ENCODE measurements at places on chromosomes 2 and 18.

- no peak for DNase-seq
Observed at GRCh38 chr2:200300638-200301314, 5.7 kb upstream of the SPATS2L start.

- DNase-seq: no peak
Observed at GRCh38 chr18:10269261-10269660, 185.2 kb upstream of the APCDD1 start.

- no peak for DNase-seq
Observed at GRCh38 chr2:94994063-94994913, 31.2 kb upstream of the MAL start.

DNA sequence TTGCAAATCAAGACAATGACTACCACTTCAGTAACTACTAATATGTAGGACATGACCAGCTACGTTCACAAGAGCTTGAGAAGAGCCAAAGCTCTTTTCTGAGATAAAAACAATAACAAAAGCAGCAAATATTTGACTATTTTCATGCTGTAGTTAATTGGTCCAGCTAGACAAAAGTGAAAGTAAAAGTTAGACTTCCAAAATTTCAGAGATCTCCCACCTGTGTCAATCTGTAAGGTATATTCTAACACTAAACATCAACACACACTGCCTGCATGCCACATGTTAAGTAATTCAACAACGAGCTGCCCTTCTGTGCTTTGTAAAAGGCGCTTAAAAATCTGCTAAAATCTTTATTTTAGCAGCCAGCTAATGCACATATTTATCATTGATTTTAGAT is 185.9 kb downstream of the SLC39A10 start:
- DNase-seq: no peak

GRCh38 chr2:180799141-180799540 is 181.3 kb upstream of the UBE2E3 start:
- no peak for DNase-seq

DNA sequence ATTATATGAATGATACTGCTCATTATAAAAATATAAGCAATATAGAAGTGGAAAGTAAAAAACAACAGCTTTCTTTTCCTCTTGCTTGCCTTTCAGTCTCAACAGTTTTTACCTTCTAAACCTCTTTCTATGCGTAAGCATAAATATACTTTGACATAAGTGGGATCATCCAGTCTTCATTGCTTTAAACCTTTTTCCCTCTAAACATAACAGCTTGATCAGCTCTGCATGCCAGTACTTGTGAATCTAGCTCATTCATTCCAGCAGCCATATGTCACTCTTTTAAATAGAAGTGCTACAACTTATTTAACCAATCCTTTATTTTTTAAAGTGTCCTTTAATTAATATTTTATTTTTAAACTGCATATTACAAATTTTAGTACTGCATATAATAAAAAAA is 88.1 kb downstream of the TTC27 start:
- no peak for DNase-seq

GRCh38 chr18:13461936-13462335 is 243.4 kb downstream of the LDLRAD4 start:
- no peak for DNase-seq

DNA sequence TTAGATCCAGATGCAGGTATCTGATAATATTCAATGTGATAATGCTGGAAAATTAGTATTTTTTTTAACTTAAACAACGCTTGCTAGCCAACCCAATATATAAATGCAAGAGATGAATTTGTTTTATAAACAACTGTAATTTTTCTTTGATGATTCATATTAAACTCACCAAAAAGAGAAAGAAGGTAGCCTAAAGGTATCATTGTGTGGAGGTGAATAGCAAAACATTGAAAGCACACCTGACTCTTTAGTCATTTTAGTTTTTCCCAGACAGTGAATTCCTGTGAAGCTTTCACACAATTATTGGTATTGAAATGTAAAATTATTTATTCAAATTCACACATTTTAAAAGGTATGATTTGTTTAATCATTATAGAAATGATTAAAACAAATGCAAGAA is 424.0 kb downstream of the NR4A2 start:
- DNase-seq: no peak

DNA sequence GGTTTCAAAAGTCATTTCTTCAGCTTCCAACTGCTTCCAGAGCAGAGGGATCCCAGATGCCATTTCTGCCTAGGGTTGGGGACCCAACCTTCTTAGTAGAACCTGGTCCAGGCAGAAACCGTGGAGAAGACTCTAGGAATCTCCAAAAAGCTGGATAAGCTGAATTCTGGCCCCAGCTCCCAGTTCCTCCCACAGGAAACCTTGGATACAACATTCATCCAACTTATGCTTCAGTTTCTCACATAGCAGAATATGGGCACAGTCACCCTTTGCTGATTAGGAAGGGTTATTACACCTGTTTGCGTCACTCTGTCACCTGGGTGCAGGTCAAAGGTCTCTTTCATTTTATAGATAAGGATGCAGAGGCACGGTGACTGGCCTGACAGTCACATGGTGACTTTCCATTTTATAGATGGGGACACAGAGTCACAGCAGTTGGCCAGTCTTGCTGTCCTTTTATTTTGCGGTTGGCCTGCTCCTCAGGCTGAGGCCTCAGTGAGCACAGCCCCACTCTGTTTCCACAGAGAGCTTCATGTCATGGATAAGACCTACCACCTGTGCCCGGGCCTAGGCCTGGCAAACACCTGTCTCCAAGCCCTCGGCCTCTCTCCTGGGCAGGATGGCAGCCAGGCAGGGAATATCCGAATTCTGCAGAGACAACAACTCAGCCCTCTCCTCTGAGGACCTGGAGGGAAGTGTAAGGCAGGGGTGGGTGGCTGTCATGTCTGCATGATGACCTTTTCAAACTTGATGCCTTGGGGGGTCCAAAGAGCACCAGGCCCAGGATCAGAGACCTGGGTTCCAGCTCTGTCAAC is 148.8 kb downstream of the SMAD7 start:
- no peak for DNase-seq

GRCh38 chr2:111663471-111664274 is 220.3 kb downstream of the ANAPC1 start:
- DNase-seq: no peak

DNA sequence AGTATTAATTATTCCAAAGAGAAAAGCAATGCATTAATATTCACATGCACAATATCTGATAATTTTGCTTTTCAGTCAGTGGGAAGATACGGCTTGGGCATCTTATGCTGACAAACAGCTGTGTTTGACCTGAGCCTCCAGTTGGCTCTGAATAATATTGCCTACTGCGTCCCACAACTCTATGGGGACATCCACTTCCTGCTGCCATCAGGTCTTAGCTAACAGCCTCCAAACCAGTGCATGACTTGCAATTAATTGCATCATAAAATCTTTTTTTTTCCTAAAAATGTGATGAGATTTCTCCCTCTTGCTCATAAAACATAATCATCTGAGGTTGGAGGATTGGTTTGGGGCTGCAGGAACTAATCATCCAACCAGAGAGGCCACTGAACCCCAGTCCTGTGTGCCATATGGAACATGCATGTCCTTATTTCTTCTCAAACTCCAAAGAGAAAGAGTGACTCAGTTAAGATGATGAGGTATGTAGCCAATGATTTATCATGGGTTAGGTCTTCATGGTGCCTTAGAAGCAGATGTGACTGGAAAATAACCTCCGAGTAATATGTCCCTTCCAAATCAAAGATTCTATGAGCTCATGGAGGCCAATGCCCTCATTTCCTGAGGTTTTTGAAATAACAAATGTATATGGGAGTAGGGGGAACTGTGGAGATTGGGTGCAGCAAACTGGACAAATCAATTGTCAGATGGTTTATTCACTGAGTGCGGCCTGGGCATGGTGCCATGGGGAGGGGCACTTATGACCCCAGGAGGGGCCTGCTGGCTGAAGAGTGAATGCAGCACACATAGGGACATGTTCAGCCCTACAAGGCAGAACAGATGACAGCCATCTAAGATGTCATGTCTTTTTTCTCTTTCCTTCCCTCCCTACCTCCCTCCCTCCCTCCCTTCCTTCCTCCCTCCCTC is 39.4 kb downstream of the EDAR start:
- no peak for DNase-seq

DNA sequence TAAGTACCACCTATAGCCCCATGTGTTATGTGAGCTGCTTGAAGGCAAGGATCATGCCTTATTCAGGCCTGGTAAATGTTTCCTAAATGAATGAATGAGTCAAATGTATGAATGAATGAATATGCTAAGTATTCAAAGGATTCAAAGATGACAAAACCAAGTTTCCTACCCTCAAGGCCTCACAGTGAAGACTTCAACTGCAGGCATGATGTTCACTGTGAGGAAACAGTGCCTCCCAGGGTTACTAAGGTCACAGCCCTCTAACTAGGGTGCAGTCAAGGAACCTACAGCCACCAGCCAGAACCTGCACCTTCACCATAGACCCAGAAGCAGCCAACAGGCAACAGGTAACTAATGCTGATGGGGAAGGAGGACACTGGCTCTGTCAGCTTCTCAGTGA is 69.3 kb downstream of the SUMO1 start:
- no peak for DNase-seq

- no peak for DNase-seq
Observed at GRCh38 chr2:233241803-233242202, 9.7 kb upstream of the ATG16L1 start.

GRCh38 chr2:110115291-110116032 is at the start of gene MALL:
Gene MALL, minus strand, starts transcription at chr2:110115822. Its CDS starts 30 bp downstream, at chr2:110115792.
- peak; percentile 56 for DNase-seq

DNA sequence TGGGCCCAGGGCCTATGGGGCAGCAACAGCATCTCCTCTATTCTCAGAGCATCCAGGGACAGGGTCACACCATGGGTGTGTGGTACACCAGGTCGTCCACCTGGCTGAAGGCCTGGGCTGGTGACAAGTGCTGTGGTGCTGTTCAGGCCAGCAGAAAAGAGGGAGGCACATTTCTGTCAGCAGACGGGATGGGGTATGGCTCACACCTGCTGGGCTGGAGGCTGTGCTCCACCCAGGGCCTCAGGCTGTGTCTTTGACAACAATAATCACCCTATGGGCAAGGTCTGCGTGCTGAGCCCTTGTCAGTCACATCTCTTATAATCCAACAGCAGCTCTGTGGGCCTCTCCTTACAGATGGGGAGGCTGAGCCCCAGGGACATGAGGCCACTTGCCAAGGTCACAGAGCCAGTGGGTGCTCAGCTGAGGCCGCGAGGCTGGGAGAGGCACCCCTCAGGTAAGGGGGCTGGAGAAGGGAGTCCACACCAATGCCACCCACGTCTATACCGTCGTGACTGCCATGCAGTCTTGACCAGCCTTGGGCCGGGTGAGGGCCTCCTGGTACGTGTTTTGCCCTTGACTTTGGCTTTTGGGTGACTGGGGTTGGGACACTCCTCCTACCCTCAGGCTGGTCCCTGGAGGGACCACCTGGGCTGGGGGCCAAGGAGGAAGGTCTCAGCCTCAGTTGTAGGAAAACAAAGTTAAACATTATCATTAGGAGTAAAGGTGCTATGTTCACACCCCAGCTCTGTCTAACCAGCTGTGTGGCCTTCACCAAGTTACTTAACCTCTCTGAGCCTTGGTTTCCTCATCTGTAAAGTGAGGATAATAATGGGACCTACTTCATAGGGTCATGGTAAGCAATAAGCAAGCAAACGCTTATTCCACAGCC is 5.6 kb upstream of the HS6ST1 start:
- no peak for DNase-seq

- DNase-seq: no peak
Observed at GRCh38 chr2:203533676-203534591, 1.2 kb downstream of the RAPH1 start.

DNA sequence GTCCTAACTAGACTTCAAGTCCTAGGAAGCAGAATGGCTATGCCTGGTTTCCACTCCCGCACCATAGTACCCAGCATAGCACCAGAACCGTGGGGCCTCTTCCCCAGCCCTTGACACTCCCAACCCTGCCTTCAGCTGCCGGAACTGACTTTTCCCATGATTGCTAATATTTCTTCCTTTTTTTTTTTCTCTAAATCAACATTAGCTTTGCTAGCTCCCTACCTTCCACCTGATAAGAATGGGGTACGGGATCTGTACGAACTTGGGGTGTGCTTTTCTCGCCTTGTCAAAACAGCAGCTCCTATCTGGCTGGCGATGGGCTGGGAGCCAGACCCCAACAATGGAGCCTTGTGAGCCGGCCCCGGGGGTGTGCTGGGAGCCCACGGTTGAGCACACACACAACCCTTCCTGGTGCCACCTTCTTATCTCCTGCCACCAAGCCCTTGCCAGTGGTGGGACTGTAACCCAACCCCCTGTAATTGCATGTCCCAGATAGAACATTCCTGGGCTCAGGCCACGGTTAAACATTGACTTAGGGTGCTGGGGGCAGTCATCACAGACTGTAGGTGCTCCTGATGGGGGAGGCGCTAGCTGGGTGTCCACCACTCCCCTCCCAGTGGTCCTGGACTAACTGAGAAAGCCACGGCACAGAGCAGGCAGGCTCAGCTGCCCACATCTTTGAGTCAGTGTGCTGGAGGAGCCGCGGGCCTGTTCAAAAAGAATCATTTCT is 213.0 kb upstream of the HAAO start:
- no peak for DNase-seq

DNA sequence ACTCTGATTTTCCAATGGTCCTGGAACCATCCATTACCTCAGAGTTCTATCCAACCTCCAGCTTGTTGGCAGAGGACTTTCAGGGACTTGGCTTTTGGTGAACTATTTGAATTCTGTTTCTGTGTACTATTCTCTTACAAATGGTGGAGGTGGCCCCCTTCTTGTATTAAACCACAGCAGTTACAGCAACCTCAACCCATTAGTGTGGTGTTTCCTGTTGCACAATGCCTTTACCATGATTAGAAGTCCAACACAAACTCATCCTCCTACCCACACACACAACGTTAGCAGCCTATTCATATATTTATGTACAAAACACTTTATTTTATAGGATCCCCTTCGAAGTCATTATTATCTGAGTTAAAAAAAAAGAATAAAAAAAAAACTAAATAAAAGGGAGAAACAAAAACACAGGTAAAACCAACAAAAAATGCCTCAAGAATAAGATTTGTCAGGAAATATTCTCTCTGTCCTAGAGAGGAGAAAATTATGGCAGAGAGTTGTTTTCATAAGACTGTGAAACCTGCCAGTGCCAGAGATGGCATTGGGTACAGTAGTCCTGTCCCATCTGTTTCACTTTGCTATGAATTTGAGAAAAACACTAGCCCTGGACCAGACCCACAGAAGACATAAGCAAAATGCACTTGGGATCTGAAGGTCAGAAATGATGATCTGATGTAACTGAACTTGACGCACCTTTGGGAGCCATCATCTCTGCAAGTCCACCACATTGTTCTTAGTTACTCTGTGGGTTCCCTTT is 1896.0 kb upstream of the PIK3C3 start:
- DNase-seq: no peak

DNA sequence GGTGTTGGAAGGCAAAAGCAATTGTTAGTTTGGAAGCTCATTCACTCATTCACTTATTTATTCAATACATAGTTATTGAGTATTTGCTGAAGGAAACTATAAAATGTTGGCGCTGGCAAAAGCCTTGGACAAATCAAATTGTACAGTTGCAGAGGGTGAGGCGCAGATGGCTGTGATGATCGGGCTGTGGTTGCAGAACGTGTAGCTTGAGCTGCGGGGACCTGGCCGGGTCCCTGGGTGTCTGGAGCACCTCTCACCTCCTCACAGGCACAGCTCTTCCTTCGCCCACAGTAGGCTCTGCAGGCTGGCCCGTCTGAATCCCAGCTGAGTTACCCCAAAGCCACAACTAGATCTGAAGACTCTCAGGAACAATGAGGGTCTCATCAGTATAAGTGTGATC is 72.7 kb downstream of the LDLRAD4 start:
- DNase-seq: no peak

- no peak for DNase-seq
Observed at GRCh38 chr18:63109802-63110201, 209.8 kb downstream of the BCL2 start.
